ENCODE measurements at places on chromosomes 1 and 21.

- DNase-seq = no peak
These were observed 1.2 kb downstream of the DHRS3 start for GRCh38 chr1:12616709-12617373.

DNA sequence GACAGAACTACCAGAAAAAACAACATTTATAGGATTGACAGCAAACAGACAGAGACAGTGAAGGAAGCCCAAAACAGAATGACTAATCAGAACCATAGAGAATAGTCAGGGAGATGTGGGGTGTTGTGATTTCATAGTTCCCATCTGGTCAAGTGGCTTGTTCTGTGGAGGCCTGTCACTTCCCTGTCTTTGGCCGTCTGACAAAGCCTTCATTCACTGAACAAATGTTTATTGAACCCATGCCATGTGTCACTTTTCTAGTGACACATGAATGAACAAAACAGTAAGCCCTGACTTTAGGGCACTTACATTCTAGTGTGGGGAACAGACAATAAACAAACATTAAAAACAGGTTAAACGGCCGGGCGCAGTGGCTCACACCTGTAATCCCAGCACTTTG is 3.2 kb upstream of the SRRM1 start:
- DNase-seq = no peak

DNA sequence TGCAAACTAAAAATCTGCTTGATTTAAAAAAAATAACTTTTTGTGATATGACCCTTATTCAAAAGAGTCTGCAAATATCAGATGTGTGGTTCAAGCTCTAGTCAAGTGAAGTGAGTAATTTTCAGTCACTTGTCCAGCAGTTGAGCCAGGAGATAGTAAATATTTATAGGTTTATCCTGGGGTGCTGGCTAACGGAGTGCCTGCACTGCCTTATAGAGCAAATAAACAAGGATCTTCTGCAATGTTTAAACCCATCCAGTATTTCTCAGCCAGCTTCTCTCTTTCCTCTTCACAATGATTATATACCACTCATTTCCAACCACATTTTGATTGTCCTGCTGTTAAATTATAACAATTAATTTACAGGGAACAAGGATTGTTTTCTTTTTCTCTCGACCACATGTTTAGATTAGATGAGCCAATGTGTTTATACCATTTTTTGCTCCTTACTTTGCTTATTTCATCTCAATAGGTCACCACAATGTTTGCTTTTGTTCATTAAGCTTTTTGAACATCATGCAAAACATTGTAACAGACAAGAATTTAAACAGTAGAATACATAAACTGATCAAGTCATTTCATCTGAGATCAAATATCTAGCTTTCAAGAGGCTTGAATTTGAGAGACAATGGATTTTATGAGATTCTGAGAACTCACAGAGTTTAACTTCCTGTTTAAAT is 60.3 kb upstream of the GREM2 start:
- DNase-seq = no peak

- no peak for DNase-seq
These were observed 49.7 kb upstream of the RCC2 start for GRCh38 chr1:17488995-17489767.

GRCh38 chr21:18776936-18777335 is 373.4 kb upstream of the TMPRSS15 start:
- DNase-seq = no peak

GRCh38 chr1:173064011-173064410 is 13.3 kb upstream of the TNFSF18 start:
- no peak for DNase-seq

DNA sequence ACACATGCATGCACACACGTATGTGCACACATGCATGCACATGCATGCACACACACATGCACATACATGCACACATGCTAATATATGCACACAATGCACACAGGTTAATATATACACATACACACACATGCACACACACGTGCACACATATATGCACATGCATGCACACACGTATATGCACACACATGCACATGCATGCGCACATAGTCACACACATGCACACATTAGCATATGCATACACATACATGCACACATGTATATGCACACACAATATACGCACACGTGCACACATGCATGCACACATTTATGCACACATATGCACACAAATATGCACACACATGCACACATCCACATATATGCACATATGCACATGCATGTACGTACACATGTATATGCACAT is 506.8 kb downstream of the MATN1 start:
- no peak for DNase-seq

- DNase-seq = no peak
These were observed 201.1 kb upstream of the USP24 start for GRCh38 chr1:55416164-55416842.

DNA sequence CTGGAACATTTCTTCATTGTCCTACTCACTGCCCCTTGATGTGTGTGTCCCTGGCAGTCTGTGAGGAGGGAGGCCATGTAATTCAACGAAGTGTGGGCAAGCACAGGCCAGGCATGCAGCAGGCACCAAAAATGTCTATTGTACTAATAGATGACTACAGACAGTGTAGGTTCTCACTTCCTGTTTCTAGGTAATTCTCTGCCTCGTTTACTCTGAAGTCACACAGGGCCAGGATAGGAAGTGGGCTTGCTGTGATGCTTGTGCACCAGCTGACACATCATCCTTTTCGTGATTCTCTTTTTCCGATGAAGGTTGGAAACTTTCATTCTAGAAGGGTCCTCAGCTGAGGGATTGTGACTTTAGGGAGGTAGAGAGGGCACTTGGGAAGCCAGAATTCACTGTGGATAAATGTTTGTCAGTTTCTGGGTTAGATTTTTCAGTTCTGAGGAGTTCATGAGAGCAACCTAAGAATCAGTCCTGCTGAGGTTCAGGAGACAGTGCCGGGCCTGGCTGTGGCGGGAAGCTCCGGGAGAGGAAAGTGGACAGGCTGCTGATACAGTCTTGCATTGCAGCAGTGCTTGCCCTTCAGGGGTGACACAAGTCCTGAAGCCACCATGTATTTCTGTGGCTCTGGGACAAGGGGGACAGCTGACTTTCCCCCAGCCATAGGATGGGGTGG is 4.3 kb upstream of the CSF1 start:
- DNase-seq = no peak

DNA sequence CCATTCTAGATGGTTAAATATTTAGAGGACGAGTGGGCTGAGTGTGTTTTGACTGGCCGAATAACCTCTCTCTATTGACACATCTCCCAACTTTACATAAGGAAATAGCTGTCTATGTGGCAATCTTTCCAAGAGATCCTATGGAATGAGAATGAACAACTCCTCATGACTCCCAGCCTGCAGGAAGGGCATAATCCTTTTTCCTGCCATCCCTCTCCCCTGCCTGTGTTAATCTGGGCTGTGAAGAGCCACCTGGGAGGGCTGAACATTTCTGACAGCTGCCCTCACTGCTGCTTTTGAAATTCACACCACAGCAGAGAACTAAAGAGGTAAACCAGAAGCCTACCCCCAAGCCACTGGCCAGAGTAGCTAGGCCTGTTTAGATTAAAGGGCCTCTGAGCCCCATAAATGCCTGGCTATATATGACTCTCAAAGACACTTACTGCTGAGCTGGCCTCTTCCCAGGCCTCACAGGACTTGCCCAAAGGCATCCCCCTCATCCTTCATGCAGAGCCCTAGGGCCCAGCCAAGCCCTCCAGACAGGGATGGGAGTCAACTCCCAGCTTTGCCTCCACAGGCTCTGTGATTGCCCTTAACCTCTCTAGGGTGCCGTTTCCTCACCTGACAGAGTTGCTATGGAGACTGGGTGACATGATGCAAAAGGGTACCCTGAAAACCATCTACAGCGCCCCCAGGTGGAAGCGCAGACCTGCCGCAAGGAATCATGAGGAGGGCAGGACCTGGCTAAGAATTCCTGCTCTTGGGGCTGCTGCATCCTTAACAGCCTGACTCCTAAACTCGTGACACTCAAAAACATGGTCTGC is 42.0 kb upstream of the LDLRAP1 start:
- DNase-seq = no peak

GRCh38 chr1:1349256-1350012 is at the start of gene DVL1:
Gene DVL1 (minus strand): TSS chr1:1349418. CDS start chr1:1349065, 353 bp downstream.
- DNase-seq = peak; percentile 7

GRCh38 chr21:41953249-41953830 is 478 bp downstream of the C2CD2 start:
- DNase-seq = no peak

DNA sequence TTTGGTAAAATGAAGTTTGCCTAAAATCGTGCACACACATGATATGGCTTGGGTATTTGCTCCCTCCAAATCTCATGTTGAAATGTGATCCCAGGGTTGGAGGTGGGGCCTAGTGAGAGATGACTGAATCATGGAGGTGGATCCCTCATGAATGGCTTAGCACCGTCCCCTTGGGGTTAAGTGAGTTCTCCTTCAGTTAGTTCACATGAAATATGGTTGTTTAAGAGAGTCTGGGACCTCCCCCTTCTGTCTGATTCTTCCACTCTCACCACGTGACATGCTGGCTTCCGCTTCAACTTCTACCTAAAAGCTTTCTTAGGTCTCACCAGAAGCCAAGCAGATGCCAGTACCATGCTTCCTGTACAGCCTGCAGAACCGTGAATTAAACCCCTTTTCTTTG is 58.4 kb downstream of the SIPA1L2 start:
- no peak for DNase-seq

DNA sequence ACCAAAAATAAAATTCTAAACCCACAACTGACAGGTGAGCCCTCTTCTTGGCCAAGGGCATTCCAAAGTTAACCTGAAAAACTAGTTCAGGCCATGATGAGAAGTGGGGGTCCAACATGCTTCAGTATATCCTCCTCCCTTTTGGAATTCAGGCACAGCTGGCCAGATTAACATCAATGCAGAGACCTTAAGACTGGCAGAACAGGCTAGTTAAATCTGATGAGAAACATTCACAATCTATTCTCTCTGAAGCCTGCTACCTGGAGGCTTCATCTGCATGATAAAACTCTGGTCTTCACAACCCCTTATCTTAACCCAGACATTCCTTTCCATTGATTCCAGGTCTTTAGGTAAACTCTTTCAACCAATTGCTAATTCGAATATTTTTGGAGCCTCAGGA is 26.7 kb upstream of the ZBTB8B start:
- DNase-seq = no peak

DNA sequence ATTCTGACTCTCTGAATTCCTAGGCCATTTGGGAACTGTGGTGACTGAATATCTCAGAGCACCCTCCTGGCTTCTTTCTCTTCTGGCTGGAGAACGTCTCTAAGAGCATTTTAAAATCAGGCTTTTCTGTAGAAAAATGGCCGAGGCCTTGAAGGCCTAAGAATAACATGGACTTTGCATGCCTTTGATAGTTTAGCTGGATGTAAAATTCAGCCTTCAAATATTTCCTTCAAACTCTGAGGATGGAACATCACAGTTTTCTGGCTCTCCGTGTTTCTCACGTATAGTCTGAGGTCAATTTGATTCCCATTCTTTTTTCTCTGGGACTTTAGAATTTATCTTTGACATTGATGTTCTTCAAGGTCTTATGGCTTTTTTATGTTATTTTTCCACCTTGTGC is 34.0 kb downstream of the ARHGEF16 start:
- no peak for DNase-seq

GRCh38 chr1:98352378-98352777 is 309.1 kb upstream of the SNX7 start:
- no peak for DNase-seq

- DNase-seq = peak; percentile 69
These were observed 27.8 kb upstream of the SUMO3 start for GRCh38 chr21:44845418-44846223.

DNA sequence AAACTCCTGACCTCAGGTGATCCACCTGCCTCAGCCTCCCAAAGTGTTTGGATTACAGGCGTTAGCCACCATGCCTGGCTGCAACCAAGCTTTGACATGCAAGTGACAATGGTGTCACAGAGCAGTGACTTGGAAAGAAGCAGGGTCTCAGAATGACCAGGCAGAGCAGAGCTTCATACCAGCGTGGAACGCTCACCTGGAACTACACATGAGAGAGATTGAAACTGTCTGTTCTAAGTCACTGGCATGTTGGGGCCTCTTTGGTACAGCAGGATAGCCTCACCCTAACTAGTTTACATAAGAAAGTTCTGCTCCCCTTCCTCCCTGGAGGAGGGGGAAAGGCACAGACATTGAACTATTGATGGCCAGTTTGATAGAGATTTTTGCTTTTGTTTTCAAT is 47.5 kb upstream of the ITPKB start:
- no peak for DNase-seq

DNA sequence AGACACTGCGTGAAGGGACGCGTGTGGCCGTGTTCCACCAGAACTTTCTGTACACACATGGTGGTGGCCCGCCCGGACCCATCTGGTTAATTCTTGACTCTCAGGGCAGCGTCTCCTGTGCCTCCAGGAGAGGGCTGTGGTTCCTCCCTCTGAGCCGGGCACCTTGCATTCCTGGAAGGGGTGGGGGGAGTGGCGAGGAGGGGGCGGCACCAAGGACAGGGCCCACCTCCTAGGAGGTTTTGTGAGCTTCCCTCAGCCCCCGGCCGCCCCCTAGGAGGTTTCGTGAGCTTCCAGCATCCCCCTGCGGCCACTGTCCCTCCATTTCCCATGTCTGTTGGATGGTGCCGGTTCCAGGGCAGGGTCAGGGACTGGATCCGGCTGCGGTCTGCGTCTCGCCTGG is 28.9 kb downstream of the FAAP20 start:
- no peak for DNase-seq

- DNase-seq = no peak
These were observed 16.3 kb downstream of the CNIH3 start for GRCh38 chr1:224632381-224632871.

GRCh38 chr1:40197656-40198055 is 36.5 kb downstream of the RLF start:
- DNase-seq = no peak

- DNase-seq = no peak
These were observed 1176.5 kb downstream of the NCAM2 start for GRCh38 chr21:22174746-22175145.

- no peak for DNase-seq
These were observed 3.0 kb downstream of the YARS1 start for GRCh38 chr1:32813941-32814739.

DNA sequence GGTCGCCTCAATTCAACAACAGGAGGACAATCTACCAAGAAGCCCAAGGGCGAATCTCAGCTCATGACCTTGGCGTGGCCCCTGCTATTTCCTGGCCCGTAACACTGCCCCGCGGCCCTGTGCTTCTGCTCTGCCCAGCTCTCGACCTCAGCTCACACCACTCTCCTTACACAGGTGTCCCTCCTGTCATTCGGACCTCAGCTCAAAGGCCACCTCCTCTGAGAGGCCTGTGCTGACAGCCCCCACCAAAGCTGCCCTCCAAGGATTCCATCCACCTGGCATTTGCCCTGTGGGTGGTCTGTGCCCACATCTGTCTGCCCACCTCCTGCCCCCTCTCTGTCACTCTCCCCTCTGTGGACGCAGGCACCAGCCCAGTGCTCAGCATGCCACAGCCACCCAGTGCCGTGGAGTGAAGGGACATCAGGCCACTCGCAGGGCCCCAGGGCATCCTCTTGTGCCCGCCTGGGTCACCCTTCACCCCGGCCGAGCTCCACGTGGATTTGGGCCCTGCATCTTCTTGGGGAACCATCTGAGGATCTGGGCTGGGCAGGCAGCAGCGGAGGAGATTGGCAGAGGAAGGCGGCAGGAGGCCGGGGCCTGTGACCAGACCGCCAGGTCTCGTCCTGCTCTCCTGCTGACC is 70.3 kb downstream of the DHRS3 start:
- no peak for DNase-seq

GRCh38 chr1:221517961-221518360 is 223.9 kb downstream of the DUSP10 start:
- no peak for DNase-seq

GRCh38 chr1:55287723-55288122 is 72.6 kb upstream of the USP24 start:
- DNase-seq = no peak
